Lung microvascular endothelial cell (primary cell): ENCODE measurements at places on chromosomes 11 and 22. TPM values are rescaled to one million over a fixed set of nuclear protein-coding genes. Genes with fewer than 3 reads are reported as not detected.

Gene FAR1
- total RNA-seq: 38.6 and 46.8 TPM in 2 replicates

Gene TLCD5
- total RNA-seq: 3.3 and 6.3 TPM in 2 replicates

Gene SCN4B
- total RNA-seq: under 0.01 TPM in 1 of 2 replicates, not detected in the other

Gene GUCY1A2
- under 0.01 and 0.22 TPM in 2 replicates for total RNA-seq

Gene GRM5
- under 0.01 TPM in 1 of 2 replicates, not detected in the other for total RNA-seq

Gene P2RY6
- 0.20 and 0.22 TPM in 2 replicates for total RNA-seq

Gene NCAM1
- 1.2 and 1.3 TPM in 2 replicates for total RNA-seq

Gene MSANTD4
- total RNA-seq: 14.6 and 20.8 TPM in 2 replicates

Gene OR51B4
- total RNA-seq: not detected in 2 replicates

Gene SCGB2A2
- total RNA-seq: not detected in 2 replicates

Gene FXYD6
- total RNA-seq: 0.22 and 1.4 TPM in 2 replicates

Gene TBX1
- total RNA-seq: 29.0 and 74.2 TPM in 2 replicates

Gene TSPAN18
- total RNA-seq: 25.3 and 31.5 TPM in 2 replicates

Gene MUC15
- not detected in 2 replicates for total RNA-seq

Gene GLYATL1
- total RNA-seq: not detected in 2 replicates

Gene GPR137
- 5.2 and 9.7 TPM in 2 replicates for total RNA-seq

Gene CCDC87
- total RNA-seq: under 0.01 and 0.20 TPM in 2 replicates

Gene C1QTNF5
- total RNA-seq: 65.6 and 93.1 TPM in 2 replicates

Gene ENDOD1
- total RNA-seq: 43.2 and 61.1 TPM in 2 replicates

Gene MPPED1
- total RNA-seq: under 0.01 TPM in 1 of 2 replicates, not detected in the other
